ENCODE measurements at places on chromosomes 7 and 10.
A peak's percentile ranks its signal among the peaks of the same experiment; 100 is the strongest.

GRCh38 chr7:48285373-48285772 lies 114.1 kb downstream of the ABCA13 start:
- DNase-seq = no peak

- DNase-seq = no peak
Measured at GRCh38 chr7:27834179-27834921, 94.4 kb downstream of the TAX1BP1 start.

DNA sequence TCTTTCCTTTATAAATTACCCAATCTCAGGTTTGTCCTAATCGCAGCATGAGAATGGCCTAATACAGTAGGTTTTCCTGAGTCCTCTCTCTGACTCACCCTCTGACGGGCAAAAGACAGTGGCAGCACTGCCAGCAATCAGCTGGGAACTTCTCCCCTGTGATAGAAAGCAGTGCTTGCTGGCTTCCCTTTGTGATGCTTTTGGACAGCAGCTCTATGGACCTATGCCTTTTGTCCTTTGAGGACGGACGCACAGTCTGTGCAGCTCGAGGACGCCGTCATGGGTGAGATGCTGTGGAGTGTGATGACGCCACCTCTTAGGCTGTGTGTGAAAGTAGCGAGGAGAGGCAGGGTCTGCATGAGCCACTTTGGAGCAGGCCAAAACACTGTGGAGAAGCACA lies 68.8 kb downstream of the KIAA1217 start:
- no peak for DNase-seq

GRCh38 chr10:98664329-98665042 lies 217.8 kb upstream of the HPS1 start:
- DNase-seq = no peak

DNA sequence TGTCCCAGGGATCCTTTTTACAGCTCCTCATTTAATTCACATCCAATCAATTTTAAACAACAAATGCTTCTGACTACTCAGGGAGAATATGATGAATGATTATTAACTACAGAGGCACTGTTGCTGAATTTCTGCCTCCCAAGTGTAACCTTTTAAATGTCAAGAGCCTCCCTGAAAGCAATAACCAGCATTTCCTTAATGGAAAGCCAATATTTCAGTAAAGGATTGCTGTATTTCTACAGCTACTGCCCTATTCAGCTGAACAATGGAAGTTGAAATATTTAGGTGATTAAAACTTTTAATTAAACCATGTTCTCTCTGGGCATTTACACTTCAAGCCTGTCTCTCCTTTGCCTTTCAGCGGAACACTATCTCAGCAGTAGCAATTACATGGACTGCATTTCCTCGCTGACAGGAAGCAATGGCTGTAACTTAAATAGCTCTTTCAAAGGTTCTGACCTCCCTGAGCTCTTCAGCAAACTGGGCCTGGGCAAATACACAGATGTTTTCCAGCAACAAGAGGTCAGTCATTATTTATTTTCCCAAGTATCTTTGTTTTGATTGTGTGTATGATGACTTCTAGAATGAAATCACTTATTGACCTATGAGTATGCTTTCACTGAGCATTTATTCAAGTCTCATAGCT lies 304.7 kb downstream of the BICC1 start:
- no peak for DNase-seq

DNA sequence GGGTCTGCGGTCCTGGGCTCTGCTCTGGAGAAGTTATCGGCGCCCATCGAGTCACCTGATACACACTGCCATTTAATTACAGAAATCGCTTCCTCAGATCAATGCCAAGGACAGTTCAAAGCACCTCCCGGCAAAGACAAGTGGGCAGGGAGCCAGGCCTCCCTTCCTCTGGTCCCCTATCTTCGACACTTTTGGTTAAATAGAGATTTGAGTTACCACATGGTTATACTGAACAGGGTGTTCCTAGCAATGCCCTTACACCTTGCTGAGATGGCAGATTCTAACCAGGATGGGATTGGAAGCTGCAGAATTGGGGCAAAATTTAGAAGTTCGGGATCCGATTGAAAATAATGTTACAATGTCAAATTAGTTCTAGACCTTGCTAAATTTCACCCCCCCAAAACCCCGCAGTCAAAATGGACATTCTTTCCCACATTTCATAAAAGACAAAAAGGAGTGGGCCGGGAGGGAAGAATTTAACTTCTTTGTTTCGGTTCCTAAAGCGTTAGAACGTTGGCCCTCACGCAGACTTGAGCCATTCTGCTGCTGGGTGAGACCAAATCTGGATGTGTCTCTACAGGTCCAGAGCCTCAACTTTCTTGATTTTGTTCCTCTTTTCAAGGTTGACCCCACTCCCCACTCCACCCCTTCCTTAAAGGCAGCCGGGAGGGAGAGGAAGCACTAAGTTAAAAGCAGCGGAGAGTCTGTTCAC lies 2.2 kb upstream of the DLX5 start:
- no peak for DNase-seq

- no peak for DNase-seq
Measured at GRCh38 chr10:25556457-25556856, 377.6 kb upstream of the MYO3A start.

GRCh38 chr7:37526623-37527022 lies 78.0 kb upstream of the ELMO1 start:
- DNase-seq = no peak

DNA sequence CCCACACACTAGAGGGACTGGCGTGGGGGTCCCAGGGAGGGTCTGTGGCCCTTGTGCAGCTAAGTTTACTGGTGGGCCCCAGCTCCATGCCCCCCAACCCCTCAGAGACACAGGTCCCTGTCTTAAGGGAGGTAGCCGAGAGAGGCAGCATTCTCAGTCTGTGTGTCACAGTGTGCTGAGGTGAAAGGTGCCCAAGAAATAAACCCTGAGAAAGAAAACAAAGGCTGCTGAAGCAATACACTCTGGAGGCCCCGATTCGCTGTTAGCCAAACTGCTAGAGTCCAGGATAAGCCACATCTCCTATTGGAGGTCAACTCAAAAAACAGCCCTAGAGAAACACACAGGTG lies 28.6 kb upstream of the NDST2 start:
- no peak for DNase-seq

DNA sequence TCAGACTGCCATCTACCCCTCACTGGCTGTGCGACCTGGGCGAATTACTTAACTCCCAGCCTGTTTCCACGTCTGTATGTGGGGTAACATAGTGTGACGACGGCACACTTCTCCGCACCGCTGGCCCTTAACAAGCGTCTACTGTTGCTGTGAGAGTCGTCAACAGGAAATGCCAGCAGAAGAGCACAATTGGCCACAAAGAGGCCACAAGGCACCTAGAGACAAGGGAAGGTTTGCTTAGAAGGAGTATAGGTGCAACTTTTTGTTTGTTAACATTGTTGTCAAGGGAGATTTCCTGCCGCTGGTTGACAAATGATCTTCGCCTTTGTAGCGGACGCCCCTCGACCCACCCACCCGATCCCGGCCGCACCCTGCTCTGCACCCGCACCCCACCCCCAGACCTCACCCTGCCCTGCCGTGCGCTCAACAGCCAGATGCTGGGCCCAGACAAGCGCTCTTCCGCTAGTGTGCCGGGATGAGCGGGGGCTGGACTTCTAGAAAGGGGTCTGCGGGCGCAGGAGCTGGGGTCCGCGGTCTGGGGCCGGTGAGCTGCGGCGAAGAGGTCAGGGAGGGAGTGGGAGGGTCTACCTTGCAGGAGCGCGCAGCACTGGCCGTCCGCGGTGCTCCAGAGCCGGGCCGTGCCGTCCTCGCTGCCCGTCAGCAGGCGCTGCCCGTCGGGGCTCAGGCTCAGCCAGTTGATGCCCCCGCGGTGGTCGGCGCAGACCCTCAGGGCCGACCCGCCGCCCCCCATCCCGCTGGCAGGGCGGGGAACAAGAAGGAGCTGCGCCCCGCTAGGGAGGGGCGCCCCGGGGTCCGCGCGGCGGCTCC lies 785 bp downstream of the WDR86 start:
- DNase-seq = peak; percentile 41

- DNase-seq = no peak
Measured at GRCh38 chr10:128875956-128876736, 590.9 kb upstream of the MGMT start.

DNA sequence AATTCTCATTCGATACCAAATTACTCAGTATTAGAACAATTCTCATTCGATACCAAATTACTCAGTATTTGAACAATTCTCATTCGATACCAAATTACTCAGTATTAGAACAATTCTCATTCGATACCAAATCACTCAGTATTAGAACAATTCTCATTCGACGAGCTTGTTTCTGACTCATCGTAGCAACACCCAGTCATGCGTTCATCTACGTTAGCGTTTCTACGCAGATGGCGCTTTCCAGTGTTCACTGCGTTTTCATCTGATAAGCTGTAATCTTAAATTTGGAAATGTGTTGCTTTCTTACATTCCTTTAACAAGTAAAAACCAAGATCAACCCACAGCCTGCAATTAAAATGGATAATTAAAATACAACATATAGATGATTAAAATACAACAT lies 276.3 kb downstream of the ZMYND11 start:
- no peak for DNase-seq

DNA sequence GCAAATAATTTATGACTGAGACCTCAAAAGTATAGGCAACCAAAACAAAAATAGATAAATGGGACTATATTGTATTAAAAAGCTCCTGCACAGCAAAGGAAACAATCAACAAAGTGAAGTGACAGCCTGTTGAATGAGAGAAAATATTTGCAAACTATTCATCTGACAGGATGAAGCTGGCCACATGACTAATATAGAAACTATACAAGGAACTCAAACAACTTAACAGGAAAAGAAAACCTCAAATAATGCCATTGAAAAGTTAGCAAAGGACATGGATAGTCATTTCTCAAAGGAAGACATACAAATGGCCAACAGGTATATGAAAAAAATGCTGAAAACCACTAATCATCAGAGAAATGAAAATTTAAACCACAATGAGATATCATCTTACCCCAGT lies 245.1 kb downstream of the STK31 start:
- no peak for DNase-seq

DNA sequence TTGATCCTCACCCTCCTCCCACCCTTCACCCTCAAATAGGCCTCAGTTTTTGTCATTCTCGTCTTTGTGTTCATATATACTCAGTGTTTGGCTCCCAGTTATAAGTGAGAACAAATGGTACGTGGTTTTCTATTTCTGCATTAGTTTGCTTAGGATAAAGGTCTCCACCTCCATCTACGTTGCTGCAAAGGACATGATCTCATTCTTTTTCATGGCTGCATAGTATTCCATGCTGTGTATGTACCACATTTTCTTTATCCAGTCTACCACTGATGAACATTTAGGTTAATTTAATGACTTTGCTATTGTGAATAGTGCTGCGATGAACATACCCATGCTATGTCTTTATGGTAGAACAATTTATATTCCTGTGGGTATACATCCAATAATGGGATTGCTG lies 91.2 kb downstream of the PLPP4 start:
- DNase-seq = no peak

- DNase-seq = no peak
Measured at GRCh38 chr7:133545618-133546017, 292.7 kb downstream of the EXOC4 start.

DNA sequence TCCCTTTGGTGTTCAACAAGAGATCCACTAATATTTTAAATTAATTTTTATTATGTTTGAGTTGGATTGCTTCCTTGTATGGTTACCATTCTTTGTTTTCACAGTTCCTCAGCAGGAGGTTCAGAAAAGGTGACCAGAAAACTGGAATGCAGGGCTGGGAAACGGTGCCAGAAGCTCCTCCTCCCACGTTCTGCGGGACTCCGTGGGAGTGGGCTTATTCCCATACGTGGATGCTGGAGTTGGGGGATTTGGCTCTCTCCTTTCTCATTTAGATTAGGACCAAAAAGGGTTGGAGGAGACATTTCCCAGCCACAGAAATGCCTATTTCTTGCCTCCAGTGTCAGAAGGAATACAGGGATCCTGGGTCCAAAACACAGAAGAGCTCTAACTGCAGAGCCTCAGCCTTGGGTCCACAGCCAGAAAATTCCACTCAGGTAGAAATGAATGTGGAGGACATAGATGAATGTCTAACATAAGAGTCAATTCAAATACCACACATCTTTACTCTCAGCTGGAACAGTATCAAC lies 56.0 kb downstream of the SORBS1 start:
- DNase-seq = no peak

DNA sequence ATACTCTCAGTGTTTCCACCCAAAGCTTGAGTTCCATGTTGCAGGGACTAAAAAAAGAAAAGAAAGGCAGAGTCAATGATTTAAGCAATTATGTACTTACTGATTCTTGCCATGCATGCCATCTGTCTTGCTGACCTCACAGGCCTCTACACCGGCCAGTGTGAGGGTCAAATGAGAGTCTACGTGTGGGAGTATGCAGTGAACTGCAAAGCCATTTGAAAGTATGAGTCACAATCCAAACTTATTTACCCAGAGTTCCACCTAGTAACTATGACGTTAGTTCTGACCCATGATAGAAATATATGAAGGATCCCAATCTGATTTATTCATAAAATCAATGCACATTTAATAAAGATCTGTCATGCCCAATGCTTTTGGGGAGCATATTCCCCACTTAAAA lies 26.5 kb downstream of the PDE1C start:
- no peak for DNase-seq

GRCh38 chr7:18179093-18179492 lies 151.4 kb upstream of the PRPS1L1 start:
- no peak for DNase-seq

DNA sequence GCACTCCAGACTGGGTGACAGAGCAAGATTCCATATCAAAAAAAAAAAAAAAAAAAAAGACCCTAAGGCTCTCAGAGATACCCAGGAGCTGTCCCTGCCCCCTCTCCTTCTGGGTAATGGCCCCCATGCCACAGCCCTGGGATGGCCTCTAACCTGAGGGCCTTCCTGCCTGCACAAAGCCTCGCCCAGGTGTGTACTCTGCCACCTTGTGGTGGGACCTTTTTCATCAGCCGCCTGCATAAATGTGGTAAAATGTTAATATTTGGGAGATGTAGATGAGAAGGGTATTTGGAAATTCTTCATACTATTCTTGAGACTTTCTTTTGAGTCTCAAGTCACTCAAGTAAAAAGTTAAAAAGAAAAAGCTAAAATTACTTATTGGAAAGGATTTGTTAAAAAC lies 46.3 kb upstream of the RNF216 start:
- DNase-seq = no peak

- DNase-seq = no peak
Measured at GRCh38 chr10:130631142-130632096, 495.2 kb downstream of the GLRX3 start.

GRCh38 chr7:157211690-157212089 lies 73.0 kb downstream of the UBE3C start:
- no peak for DNase-seq

DNA sequence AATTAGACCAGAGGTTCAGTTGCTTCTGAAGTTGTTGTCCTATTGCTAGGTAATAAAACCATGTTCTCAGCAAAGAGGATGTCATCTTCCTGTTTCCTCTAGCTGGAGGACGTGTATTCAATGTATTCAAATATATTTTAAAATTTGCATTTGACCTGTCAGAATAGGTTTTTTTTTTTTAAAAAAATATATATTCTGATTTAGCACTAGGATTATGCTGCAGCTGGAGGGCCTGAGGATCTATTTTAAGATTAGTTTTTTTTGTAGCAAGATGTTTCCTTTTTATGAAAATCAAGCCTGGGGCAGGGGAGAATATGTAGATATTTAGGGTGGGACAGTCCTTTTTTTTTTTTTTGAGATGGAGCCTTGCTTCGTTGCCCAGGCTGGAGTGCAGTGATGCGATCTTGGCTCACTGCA lies 337.0 kb downstream of the FRMD4A start:
- no peak for DNase-seq

- no peak for DNase-seq
Measured at GRCh38 chr10:75868574-75868973, 437.1 kb downstream of the LRMDA start.

GRCh38 chr7:37947138-37947940 lies 26.9 kb downstream of the EPDR1 start:
- DNase-seq = no peak
